ENCODE measurements at places on chromosomes 11 and 22.

DNA sequence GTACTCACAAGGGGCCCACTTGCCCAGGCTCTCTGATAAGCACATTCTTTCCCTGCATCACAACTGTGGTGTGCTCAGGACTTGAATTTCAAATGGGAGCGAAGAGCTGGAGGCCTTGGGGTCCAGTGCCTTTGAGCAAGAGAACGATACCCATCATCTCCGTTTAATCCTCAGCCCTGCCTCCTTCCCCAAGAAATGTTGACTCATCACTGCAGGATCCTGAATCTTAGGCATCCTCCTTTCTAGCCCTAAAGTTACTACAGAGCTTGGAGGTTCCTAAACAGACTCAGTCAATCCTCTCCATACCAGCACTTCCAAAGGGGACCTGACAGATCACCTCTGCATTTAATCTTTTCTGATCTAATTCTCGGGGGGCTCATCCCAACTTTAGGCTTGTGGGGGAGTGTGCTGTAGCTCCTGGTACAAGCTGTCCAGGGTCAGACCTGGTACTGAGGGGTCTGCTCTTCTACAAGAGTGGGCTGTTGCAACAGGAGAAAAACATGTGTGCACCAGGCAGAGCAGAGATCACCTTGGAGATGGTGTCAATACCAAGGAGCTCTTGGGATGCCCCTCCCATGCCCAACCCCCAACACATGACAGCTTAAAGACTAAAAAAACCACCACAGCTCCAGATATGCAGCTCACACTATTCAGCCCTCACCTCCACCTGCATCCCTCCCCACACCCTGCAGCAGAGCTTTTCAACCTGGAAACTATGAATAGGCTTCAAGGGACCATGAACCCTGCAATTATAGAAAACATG is 3.9 kb upstream of the PRG2 start:
- no peak for DNase-seq

DNA sequence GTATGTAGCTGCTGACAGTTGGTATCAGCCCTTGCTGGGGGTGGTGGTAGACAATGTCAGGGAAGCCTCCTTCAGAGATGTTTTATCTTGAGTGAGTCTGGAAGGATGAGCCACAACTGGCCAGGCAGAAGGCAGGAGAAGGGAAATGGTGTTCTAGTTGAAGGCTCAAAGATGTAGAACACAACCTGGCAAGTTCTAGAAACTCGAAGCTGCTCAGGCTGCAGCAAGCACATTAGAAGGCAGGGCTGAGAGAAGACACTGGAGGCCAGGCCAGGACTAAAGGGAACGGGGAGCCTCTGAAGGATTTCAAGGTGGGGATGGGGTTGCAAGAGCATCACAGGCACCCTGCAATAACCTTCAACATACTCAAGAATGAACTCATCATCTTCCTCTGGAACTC is 40.4 kb downstream of the USP35 start:
- DNase-seq: no peak

GRCh38 chr11:132632641-132633124 is 899.6 kb downstream of the OPCML start:
- no peak for DNase-seq

DNA sequence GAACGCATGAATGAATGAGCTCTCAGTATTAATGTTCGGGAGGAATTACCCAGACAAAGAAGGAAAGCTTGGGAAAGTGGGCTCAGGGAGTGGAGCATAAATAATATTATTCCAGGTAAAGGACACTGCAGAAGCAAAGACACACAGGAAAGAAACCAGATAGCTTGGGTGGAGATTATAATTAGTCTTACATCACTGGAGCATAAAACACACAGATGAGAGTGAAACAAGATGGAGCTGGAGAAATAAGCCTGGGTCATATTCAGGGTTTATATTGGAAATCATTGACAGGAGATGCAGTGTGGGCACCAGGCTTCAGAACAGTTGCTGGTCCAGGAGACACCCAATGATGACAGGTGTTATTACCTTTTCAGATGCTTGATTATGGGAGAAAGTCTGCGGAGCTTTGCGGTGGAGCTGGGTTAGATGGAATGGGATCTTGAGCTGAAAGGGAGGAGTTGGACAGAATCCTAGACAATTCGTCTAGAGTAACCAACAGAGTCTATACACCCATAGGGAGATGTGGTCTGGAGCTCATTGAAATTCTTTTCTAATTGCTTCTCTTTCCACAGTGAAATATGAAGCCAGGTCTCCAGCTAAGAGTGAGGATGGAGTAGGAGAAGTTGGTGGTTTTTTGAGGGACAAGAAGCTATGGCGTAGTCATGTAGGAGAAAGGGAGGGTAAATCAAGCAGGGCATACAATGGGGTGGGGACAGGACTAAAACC is 227.2 kb downstream of the FAM76B start:
- no peak for DNase-seq

GRCh38 chr11:123505546-123506299 is 75.7 kb downstream of the GRAMD1B start:
- DNase-seq: peak; percentile 66

- DNase-seq: no peak
These were observed 13.1 kb downstream of the UQCR10 start for GRCh38 chr22:29780220-29780619.

DNA sequence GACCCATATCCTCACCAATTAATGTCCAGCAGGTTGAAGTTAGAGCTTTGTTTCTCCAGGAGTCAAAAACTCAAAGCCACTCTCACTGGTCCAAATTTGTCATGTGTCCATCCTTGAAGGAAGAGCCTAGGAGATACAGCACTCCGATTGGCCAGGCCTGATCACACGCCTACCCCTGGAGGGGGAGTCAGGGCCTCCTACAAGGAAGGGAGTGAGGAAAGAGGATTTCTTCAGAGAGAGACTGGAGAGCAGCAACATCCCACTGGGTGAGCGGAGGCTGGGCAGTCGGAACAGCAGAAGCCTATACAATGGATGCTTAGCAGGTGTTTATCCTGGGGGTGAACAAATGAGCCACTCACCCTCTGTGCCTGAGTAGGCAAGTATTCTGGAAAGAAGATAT is 113.9 kb downstream of the TRIM29 start:
- no peak for DNase-seq

DNA sequence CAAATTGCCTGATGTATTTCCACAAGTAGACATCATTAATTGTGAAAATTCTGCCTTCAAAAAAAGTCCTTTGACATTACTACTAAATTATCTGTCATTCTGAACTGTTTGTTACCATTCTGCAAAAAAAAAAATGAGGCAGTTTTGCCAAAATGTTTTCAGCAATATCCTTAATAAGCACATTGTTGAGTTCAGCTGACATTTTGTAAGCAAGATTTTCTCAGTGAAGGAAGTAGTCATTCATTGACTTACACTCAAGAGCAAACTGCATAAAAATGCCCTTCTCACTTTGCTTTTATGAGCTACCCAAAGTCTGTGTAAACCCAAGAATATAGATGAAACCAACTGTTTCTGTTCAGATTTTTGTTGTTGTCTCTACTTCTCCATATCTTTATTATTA is 125.9 kb downstream of the UVRAG start:
- DNase-seq: no peak

DNA sequence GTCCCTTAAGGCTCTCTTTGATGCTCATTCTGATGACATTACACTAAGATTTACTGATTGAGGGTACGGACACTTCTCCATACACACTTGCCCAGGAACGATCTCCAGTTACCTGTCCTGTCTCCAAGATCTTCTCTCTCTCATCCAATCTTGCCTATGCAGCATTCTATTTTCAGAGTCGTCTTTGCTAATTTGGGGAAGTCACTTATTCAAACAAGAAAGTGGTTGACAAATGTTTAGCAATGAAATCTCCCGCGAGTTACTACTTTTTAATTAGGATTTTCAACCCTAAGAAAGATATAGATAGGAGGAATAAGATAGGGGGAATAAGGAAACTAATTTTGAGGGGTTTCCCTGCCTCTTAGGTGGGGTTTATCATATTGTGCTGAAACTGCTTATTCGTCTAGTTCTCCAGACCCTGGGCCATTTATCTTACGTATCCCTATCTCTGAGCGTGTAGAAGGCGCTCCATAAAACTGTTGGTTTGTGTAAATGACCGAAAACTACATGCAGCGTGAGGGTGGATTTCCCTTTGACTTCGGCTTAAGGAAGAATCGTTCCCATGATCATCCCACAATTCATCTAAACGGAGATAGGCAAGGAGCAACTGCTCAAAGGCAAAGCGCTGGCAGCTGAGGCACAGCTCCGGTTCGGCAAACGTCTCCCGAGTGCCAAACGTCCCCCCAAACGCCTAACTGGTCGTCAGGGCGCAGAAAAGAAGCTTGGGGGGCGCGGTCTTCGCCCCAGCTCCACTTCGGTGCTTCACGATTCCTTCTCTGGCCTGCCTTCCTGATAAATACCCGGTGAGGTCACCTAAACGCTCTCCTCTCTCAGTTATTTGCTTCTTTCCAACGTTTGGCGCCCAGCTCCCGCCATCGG is 804 bp downstream of the APIP start:
- no peak for DNase-seq

- DNase-seq: no peak
These were observed 18.6 kb downstream of the ARHGAP1 start for GRCh38 chr11:46681814-46682213.

- no peak for DNase-seq
These were observed 39.6 kb downstream of the SCGB1A1 start for GRCh38 chr11:62458212-62459002.

- no peak for DNase-seq
These were observed 95.9 kb upstream of the FGF3 start for GRCh38 chr11:69915151-69915500.

DNA sequence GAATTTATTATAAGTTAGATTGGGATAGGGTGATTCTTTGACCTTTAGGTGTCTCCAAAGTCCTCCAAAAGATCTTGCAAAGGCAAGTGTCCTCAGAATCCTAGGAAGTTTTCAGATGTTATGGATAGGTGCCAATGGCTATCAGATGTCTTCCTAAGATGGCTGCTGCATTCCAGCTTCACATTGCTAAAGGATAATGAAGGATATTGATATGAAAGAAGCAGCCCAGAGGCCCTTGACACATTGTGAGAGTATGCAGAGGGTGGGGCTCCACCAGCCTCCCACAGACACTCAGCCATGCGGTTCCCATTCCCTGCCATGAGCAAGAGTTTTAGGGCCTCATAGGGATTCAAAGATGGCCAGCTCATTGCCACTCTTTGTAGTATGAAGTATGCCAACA is 22.3 kb upstream of the GLYATL2 start:
- DNase-seq: no peak

GRCh38 chr11:86116386-86116726 is 47.5 kb upstream of the PICALM start:
- DNase-seq: no peak

DNA sequence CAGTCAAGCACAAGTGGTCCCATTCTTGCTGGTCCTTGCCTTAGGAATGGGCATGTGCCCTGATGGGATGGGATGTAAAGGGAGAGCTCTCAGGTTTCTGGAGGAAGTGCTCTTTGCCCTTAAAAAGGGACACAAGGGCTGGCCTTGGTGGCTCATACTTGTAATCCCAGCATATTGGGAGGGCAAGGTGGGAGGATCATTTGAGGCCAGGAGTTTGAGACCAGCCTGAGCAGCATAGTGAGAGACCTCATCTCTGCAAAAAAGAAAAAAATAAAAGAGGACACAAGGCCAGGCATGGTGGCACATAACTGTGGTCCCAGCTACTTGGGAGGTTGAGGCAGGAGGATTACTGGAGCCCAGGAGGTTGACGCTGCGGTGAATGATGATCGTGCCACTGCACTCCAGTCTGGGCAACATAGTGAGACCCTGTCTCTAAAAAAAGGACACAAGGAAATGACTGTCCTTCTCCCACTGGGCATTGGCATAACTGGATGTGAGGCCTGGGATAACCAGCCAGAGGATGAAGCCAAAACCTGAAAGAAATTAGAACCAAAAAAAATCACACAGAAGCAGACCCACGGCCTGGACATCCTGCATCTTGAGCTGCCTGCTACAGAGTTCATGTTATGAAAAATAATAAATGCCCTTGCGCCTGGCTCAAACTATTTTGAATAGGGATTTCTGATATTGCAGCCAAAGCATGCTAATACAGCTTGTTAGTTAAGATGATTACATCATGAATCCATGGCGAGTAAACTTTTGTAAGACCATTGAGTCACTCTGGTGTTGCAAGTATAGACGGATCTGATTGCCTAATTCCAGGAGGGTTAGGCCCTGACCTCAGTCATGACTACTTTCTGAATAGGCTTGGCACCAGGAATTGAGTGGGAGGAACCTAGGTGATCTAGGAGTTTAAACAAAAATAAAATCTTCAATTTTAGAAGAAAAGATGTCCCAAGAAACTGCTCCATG is 12.9 kb upstream of the CRKL start:
- DNase-seq: no peak

GRCh38 chr11:28619846-28620540 is 511.8 kb downstream of the METTL15 start:
- no peak for DNase-seq

- no peak for DNase-seq
These were observed 62.8 kb upstream of the CAPRIN1 start for GRCh38 chr11:33988586-33989370.

DNA sequence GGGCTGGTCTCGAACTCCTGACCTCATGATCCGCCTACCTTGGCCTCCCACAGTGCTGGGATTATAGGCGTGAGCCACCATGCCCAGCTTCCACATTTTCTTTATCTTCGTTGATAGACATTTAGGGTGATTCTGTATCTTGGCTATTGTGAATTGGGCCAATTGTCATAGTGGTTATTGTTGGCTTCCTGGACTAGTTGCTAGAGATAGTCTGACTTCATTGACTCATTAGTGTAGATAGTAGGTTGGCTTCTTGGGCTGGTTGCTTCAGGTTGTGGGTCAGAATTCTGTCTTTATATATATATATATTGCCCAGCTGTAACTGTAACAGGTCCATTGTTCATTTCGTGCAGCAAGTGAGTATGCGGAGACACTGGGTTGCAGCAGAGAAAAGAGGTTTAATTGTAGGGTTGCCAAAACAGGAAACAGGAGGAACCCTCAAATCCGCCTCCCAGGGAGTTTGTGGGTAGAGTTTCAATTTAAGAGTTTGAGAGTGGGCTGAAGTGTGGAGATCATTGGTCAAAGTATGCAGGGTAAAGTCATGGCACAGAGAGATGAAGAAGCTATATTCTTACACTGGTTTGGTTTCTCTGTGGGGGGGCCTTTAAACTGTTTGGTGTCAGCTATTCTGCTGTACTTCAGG is 22.0 kb downstream of the ATG13 start:
- DNase-seq: no peak

GRCh38 chr22:27317096-27317495 is 484.5 kb downstream of the MN1 start:
- no peak for DNase-seq

- peak; percentile 48 for DNase-seq
These were observed 350.2 kb downstream of the TTC28 start for GRCh38 chr22:28329186-28330073.

DNA sequence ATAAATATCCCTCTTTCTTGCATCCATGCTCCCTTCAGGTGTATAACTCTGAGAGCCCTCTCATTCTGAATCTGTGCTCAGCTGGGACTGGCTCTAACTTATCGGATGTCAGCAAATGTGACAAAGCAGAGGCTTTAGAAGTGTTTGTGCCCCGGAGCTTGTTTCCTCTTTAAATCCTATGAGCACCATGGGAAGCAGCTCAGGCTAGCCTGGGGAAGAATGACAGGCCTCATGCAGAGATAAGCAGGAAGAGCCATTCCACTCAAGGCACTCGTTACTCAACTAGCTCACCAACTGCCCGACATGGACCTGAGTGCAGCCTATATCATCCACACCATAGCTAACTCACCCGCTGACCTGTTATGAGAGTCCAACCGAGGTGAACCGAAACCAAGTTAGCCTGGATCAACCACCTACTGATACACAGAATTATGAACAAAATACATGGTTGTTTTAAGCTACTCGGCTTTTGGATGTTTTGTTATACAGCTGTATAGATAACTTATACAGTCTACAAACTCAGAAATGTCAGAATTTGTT is 990.7 kb downstream of the NTM start:
- DNase-seq: no peak
